ENCODE measurements at places on chromosomes 7 and 10. TPM values are rescaled to one million over a fixed set of nuclear protein-coding genes. Genes with fewer than 3 reads are reported as not detected.

Gene OPN4
- not detected for polyA plus RNA-seq

Gene PRSS2
- polyA plus RNA-seq, result not detected

Gene GRM3
- polyA plus RNA-seq, result 0.23 TPM

Gene GRB10
- polyA plus RNA-seq, result 37.3 TPM

Gene LDB3
- 27.1 TPM for polyA plus RNA-seq

Gene TACC2
- polyA plus RNA-seq, result 24.6 TPM

Gene CPN1
- 0.16 TPM for polyA plus RNA-seq

Gene MAD1L1
- polyA plus RNA-seq, result 23.1 TPM

Gene WDFY4
- polyA plus RNA-seq, result 4.5 TPM

Gene REEP3
- 44.3 TPM for polyA plus RNA-seq

All from right lung (tissue), 10 donors.